Activated CD4-positive, alpha-beta T cell treated with anti-CD3 and anti-CD28 coated beads, Interleukin-2, amount 50 U/mL, for 4 hours (primary cell): ENCODE measurements at places on chromosomes 4 and X.

GRCh38 chr4:41028392-41029076 is 185.8 kb downstream of the APBB2 start:
- DNase-seq: no peak

DNA sequence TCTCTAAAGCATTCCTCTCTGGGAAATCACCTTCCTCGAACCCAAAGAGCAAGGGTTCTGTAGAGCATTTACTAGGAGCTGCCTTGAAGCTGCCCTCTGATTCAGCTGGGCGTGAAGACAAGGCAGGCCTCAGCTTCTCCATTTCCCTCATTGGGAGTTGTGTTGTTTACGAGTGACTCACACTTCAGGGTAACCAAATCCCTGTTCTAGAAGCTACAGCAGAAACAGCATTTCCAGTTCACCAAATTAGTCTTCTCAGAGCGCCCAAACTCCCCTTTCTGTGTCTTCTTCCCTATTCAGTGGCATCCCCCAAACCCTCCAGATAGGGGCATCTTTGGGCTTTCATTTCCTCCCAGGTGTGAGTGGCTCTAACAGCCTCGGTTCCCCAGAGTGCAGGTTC is 863 bp upstream of the XPNPEP2 start:
- DNase-seq: no peak

DNA sequence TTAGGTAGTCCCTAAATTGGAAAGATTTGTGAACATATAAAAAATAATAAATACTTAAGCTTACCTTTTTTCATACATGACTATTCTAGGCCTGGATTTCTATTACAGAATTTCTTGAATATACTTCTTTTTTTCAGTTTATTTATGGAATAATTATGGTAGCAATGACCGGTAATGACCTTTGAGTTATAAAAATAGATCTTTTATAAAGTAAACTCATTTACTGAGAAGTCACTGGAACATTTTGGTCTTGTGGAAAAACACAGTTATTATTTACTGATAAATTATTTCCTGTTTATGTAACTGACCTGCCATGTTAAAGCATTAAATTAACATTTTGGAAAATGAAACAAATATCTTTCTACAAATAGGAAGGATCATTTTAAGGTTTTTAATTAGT is 80.4 kb upstream of the RASGEF1B start:
- DNase-seq: no peak

DNA sequence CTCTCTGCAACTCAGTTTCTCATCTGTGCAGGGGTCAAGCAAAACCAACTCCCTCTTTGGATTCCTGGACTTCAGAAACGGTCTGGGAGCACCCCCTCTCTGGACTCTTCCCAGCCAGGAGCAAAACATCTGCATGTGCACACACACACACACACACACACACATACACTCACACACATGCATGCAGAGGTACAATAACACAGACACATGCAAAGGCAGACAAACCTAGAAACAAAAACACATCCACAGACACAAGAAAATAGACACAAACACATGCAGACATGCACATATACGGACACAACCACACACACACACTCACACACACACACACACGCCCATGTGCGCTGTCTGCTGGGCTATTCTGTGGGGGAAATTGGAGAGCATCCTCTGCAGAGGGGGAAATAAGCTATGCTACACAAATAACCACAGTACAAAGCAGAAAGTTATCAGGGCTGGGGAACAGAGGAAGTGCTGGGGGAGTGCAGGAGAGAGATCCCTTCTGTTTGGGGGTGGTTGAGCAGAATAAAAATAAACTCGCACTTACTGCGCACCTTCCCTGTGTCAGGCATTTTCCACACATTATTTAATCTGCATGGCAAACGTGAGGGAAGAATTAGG is 19.9 kb downstream of the IQSEC2 start:
- no peak for DNase-seq

GRCh38 chrX:130805903-130806302 is 97.1 kb downstream of the ENOX2 start:
- DNase-seq: no peak

DNA sequence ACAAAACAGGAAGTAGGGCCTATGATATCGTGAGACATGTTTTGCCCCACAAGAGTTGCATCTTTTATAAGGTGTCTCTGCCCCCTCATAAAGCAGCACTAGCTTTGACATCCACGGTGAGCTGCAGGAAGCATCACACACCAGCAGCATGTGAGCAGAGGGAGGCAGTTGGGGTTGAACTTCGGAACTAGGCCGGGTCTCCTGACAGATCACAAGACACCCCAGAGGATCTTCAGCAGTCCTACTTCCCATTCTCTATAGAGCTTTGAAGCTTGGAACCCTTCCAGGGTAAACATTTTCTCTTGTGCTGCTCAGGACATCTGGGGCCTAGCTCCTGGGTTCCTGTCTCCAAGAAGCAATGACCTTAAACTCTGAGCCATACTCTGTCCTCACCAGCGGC is 27.5 kb downstream of the YY2 start:
- no peak for DNase-seq
